Stromal cell of bone marrow (primary cell): ENCODE measurements at places on chromosomes 6 and 20.

DNA sequence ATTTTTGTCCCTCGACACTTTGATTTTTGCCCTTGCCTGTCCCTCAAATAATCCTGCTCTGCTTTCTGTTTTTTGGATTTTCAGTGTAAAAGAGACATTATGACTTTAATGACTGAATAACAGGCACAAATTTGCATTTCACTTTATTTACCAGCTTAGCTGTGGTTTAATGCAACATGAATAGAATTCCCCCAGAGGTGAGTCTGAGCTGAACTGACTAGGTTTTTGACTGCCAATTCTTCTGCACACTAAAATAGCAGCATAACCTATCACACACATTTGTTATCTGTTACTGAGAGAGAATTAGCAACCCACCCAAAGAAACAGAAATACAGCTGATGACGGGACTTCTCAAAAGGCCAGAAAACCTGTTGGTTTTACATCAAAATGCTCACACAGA, 3.9 kb upstream of the RBM24 start:
- no peak for DNase-seq

- no peak for DNase-seq
These were observed 86.8 kb downstream of the NCR2 start for GRCh38 chr6:41422161-41422560.

GRCh38 chr6:114081730-114082129, 110.8 kb upstream of the HDAC2 start:
- DNase-seq, result no peak

- DNase-seq, result no peak
These were observed 739 bp downstream of the CTSZ start for GRCh38 chr20:59006167-59006863.

DNA sequence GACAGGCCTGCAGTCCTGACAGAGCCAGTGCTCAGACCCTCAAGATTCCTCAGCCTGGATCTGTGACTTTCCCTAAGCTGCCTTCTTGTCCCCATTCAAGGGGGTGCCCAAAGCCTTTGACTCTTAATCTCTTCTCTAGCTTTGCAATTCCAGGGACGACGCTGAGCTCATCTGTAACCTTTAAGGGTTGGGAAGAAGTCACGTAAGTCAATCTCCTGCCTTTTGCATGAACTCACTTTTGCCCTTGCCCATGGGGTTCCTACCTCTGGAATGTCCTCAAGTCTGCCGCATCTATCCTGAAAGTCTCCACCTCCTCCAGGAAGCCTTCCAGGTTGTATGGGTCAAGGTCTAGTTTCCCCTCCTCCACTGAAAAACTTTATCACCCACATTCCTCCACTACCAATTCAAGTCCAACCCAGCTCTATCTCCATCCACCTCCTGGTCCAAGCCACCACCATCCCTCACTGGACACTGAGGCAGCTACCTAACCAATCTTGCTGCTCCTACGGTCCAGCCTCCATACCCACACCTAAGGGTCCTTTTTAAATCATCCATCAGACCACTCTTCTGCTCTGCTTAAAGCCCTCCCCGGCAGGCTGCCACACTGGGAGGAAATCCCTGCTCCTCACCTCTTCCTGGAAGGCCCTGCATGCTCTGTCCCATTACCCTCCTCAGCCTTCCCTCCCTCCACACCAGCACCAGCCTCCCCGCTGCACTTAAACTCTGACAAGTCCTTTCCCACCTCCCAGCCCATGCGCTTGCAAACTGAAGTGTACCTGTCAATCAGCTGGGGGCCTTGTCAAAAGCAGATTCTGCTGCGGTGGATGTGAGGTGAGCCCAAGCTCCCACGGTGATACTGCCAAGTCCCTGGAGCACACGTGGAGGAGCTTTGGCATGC, 29.7 kb downstream of the PREX1 start:
- no peak for DNase-seq

GRCh38 chr20:23039885-23040508, 4.9 kb downstream of the SSTR4 start:
- no peak for DNase-seq

GRCh38 chr20:54140067-54140466, 33.7 kb downstream of the CYP24A1 start:
- DNase-seq, result no peak

DNA sequence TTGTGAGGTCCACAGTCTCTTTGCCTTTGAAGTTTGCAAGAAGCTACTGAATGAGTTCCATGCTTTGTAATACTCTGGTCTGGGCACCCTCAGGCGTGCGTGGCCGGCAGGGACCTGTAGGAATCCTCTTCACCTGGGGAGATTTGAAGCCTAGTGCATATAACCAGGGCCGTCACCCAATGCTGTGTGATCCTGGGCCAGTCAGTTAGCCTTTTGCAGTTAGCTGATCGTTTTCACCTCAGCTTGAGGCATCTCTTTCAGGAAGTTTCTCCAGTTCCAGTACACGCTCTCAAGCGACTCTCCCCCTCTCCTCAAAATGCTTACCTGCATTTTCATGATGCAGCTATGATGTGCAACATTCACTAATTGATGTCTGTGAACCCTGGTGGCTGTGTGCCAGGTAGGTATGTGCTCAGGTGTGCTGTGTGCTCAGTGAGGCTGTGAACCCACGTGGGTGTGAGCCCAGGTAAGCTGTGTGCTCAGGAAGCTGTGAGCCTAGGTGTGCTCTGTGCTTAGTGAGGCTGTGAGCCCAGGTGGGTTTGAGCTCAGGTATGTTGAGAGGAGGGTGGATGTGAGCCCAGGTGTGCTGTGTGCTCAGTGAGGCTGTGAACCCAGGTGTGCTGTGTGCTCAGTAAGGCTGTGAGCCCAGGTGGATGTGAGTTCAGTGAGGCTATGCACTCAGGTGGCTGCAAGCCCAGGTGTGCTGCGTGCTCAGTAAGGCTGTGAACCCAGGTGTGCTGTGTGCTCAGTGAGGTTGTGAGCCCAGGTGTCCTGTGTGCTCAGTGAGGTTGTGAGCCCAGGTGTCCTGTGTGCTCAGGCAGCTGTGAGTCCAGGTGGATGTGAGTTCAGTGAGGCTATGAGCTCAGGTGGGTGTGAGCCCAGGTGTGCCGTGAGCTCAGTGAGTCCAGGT, 120.4 kb downstream of the PHACTR3 start:
- no peak for DNase-seq

DNA sequence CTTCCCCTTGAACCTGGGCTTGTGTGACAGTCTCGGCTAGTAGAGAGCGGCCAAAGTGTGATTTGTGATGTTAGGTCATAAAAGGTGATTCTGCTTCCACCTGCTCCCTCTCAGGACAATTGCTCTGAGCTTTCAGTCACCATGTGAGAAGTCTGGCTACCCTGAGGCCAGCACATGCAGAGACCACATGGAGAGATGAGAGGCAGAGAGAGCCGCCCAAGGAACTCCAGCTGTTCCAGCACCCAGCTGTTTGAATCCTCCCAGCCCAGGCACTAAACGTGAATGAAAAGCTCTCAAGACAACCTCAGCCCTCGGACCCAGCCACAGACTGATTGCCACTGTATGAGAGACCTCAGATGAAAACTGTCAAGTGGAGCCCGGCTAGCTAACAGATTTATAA, 143.4 kb upstream of the EEF1E1 start:
- DNase-seq, result no peak

GRCh38 chr20:60787276-60787675, 464.8 kb upstream of the CDH4 start:
- DNase-seq, result no peak

DNA sequence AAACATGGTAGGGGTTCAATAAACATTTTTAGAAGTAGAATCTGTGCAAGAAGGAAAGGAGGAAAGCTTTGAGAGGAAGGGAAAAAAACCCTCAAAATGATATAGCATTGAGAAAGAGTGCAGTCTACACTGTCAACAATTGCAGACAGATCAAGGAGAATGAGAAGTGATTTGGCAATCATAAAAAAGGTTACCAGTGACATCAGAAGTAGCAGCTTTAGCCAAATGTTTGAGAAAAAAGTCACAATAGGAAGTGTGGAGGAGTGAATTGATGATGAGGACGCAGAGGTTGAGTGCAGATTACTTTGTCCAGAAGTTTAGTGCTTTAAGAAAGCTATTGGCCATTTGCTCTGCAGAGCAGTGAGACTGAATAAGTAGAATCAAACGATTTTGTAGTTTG, 155.0 kb downstream of the GJA1 start:
- no peak for DNase-seq

DNA sequence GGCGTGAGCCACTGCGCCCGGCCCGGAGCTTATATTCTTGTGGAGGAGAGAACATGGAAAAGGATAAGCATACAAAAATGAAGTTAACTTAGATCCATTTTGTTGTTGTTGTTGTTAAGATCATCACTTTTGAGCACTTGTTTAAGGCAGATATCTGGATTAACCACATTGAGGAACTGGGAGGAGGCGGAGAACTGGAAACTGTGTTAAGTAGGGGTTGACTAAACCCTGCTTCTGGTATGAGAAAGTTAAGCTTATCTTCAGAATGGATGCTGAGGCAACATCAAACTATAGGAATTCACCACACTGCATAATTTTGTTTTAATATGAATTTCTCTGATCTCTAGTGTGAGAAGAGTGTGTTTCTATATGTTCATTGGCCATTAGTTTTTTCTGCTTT, 57.6 kb downstream of the GCNT2 start:
- DNase-seq, result no peak

DNA sequence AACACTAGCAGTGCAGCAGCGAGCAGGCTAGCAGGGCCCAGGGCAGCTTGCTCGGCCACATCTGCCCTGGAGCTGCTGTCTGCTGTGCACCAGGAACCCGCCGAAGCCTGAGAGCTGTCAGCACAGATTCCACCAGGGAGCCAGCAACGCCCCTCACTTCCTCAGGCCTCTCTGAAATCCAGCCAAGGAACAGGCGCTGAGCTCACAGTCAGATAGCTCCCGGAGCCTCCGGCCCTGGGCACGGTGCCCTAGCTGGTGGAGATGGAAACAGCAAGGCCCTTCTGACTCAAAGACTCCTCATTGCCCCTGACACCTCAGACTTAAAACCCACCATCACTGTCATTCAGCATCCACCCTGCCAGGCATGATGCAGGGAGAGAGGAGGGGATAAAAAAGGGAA, 839.4 kb downstream of the MAFB start:
- DNase-seq, result peak; percentile 94
